SJSA1 (cell line): ENCODE measurements at places on chromosomes 1 and 21. TPM values are rescaled to one million over a fixed set of nuclear protein-coding genes. Genes with fewer than 3 reads are reported as not detected.

The CIART gene
- total RNA-seq = 5.9 and 6.1 TPM in 2 replicates

The PLA2G2A gene
- total RNA-seq = not detected in 2 replicates

The ARHGAP30 gene
- total RNA-seq = not detected in 2 replicates

The RCAN3 gene
- total RNA-seq = 13.4 and 17.7 TPM in 2 replicates

The CRNN gene
- total RNA-seq = 0.16 TPM in 1 of 2 replicates, not detected in the other

The SPATA46 gene
- total RNA-seq = not detected in 2 replicates

The HSD3B1 gene
- total RNA-seq = not detected in 2 replicates

The ZNF695 gene
- 3.0 and 10.4 TPM in 2 replicates for total RNA-seq

DNA sequence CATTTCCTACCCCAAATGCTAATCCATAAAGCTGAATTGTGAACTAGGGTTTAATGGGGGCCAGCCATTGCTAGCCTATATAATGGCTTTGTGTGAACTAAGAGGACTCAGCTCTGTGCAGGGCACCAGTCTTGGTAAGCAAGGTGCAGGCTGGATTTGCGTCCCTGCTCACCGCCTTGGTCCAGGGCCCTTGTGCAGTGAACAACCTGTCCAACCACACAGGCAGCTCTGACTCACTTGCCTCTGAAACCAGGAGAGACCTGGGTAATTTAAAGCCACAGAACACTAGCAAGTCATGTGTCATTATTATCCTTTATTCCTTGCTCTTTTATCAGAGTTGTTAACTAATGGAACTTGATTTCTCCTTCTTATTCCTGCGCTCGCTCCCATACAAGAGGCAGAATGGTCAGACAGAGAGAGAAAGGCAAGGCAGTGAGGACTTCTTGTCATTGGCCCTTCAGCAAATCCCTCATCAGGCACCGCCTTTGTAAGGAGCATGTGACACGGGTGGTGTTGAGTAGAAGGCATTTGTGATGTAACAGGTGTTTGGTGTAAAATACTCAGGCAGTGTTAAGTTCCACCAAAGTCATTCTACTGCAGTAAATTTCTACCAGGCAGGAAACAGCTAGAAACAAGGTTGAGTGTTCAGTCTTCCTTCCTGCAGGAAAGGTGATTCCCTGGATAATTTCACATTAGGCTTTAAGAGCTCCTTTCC is 67.3 kb upstream of the OLIG2 start:
- no peak for DNase-seq
- H3K27ac ChIP-seq = no peak overlapping the region
- no peak overlapping the region for H3K4me3 ChIP-seq

DNA sequence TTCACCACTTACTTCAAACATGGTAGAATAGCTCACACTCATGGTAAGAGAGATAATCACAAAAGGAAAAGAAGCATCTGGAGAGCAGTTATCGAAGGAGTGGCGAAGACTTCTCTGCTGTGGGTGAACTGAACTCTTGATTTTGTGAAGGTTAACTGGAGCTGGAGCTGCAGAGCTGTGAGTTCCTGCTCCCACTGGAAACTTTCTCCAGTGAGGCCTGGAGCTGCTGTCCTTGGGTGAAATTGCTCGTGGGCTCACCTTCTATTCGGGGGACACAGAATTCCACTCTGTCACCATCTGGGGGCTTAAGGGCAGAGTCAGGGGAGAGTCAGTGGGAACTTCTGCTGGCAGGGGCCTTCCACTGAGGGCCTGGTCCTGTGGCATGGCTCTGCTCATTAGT is 45.9 kb downstream of the MAB21L3 start:
- DNase-seq = no peak
- no peak overlapping the region for H3K4me3 ChIP-seq
- H3K4me1 ChIP-seq = peaks cover 3% of the 10 kb centered on the region
- H3K27me3 ChIP-seq = peaks cover 12% of the 10 kb centered on the region; the same call in 1 of the 2 replicates

DNA sequence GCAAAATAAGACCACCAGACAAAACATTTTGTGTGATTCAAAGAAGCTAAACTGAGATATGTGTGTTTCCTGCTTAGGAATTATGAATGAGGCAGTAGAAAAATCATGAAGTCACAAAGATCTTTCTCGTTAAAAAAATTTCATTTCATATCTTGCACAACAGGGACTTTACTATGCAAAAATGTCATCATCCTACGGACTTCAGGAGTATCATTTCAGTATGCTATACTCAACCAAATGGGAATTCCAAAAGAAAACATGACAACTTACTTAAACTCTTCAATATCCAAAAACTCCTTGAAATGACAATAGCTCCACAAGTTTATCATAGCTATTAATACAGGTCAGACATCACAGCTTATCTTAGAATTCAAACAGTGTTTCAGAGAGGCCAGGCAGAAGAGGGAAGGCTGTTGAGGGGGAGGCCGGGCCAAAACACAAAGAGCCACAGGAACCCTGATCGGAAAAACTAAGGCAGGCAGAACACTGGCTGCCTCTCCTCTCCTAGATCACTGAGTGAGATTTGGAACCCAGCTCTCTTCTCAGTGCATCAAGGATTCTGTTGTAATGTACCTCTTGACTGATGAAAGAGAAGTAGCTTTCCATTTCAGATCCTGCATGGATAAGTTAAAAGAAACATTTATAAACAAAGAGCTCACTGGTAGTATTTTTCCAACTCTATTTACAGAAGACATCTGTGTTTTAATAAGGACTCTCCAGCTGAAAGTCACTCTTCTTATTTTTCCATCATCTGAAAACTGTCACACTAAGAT is 66.9 kb downstream of the TESK2 start:
- no peaks in the 10 kb centered on the region for H3K4me1 ChIP-seq
- no peak for DNase-seq
- H3K36me3 ChIP-seq = no peaks in the 10 kb centered on the region
- H3K27me3 ChIP-seq = no peaks in the 10 kb centered on the region
- H3K4me3 ChIP-seq = no peak overlapping the region
- no peak overlapping the region for H3K27ac ChIP-seq

GRCh38 chr1:163467289-163467688 is 145.5 kb downstream of the NUF2 start:
- H3K27ac ChIP-seq = no peak overlapping the region
- no peak overlapping the region for H3K4me3 ChIP-seq
- H3K27me3 ChIP-seq = peaks cover 4% of the 10 kb centered on the region; the same call in 1 of the 2 replicates
- no peaks in the 10 kb centered on the region for H3K36me3 ChIP-seq
- no peak for DNase-seq

DNA sequence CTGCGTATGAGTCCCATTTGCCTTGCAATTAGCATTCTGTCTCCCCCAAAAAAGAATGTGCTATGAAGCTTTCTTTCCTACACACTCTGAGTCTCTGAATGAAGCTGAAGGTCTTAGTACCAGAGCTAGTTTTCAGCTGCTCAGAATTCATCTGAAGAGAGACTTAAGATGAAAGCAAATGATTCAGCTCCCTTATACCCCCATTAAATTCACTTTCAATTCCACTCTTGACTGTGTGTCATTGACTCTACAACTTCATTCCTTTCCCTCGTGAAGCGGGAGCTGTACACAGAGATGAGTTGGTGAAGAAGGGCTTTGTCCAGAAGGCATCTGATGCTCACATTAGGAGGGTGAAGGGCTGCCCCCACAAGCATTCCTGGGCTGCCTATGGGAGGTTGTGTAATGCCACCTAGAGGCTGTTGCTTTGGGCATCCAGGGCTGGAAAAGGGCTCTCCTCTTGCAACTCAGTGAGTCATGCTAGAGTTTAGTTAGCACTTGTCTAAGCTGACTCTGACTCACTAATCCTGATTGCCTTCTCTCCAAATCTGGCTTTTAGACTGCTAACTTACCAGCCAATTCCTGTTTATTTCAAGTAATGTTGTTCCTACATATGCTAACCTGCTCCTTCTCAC is 1.8 kb downstream of the SPRR1B start:
- no peaks in the 10 kb centered on the region for H3K4me1 ChIP-seq
- H3K27ac ChIP-seq = no peak overlapping the region
- H3K4me3 ChIP-seq = no peak overlapping the region
- H3K27me3 ChIP-seq = no peaks in the 10 kb centered on the region
- no peaks in the 10 kb centered on the region for H3K36me3 ChIP-seq
- peak; percentile 33 for DNase-seq

DNA sequence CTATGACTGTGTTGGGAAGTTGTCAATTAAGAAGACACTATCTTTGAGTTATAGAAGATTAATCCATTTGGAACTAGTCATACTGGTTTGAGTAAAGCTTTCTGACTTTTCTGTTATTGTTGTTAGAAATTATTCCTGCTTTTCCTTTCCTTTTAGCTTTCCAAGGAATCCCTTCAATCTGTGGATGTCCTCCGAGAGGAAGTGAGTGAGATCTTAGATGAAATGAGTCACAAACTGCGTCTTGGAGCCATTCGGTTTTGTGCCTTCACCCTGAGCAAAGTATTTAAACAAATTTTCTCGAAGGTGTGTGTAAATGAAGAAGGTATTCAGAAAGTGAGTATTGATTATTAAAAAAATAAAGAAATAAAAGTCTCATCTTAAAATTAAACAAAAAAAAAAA is 19.3 kb downstream of the GNPAT start:
- peaks cover 74% of the 10 kb centered on the region for H3K36me3 ChIP-seq
- H3K27me3 ChIP-seq = no peaks in the 10 kb centered on the region
- H3K4me1 ChIP-seq = no peaks in the 10 kb centered on the region

DNA sequence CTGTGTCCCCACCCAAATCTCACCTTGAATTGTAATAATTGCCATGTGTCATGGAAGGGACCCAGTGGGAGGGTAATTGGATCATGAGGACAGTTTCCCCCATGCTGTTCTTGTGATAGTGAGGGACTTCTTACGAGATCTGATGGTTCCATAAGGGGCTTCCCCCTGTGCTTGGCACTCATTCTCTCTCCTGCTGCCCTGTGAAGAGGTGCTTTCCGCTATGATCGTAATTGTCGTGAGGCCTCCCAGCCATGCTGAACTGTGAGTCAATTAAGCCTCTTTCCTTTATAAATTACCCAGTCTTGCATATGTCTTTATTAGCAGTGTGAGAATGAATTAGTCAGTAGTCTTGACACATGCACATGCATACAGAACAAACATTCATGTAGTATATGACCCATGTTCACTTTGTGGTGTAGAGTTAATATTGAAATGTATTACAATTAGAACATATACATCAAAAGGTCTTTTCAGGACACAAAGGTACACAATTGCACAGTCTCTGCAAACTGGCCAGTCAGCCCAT is 16.9 kb upstream of the IFI16 start:
- no peak for DNase-seq
- no peak overlapping the region for H3K27ac ChIP-seq
- H3K27me3 ChIP-seq = peaks cover 4% of the 10 kb centered on the region; the same call in 1 of the 2 replicates
- H3K36me3 ChIP-seq = no peaks in the 10 kb centered on the region

- H3K27me3 ChIP-seq = no peaks in the 10 kb centered on the region
- no peaks in the 10 kb centered on the region for H3K4me1 ChIP-seq
- DNase-seq = no peak
- no peaks in the 10 kb centered on the region for H3K36me3 ChIP-seq
- no peak overlapping the region for H3K27ac ChIP-seq
Observed at GRCh38 chr1:210777914-210778313, 356.0 kb downstream of the KCNH1 start.

- H3K27me3 ChIP-seq = no peaks in the 10 kb centered on the region
- H3K36me3 ChIP-seq = no peaks in the 10 kb centered on the region
- no peak for DNase-seq
- H3K4me3 ChIP-seq = no peak overlapping the region
Observed at GRCh38 chr1:190906206-190906725, 428.6 kb upstream of the BRINP3 start.

- no peak overlapping the region for H3K27ac ChIP-seq
- DNase-seq = no peak
- H3K4me1 ChIP-seq = no peaks in the 10 kb centered on the region
- no peaks in the 10 kb centered on the region for H3K36me3 ChIP-seq
Observed at GRCh38 chr1:7688659-7689058, 82.4 kb upstream of the VAMP3 start.

DNA sequence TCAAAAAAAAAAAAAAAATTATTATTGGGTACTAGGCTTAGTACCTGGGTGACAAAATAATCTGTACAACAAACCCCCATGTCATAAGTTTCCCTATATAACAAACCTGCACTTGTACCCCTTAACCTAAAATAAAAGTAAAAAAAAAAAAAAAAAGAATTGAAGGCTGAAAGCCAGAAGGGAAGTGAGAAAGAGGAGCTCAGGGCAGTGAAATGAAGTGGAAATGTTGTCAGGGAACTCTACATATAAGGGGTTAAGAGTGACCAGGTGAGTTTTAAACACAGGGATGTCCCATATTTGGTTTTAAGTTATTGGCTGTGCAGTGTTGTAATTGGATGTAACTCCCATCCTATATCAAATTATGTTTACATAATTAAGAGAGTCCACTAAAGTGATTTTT is 85.7 kb upstream of the ABCD3 start:
- H3K4me3 ChIP-seq = no peak overlapping the region
- no peaks in the 10 kb centered on the region for H3K27me3 ChIP-seq

GRCh38 chr1:24027838-24028468 is 47.8 kb upstream of the SRSF10 start:
- no peak overlapping the region for H3K4me3 ChIP-seq
- H3K36me3 ChIP-seq = no peaks in the 10 kb centered on the region
- no peaks in the 10 kb centered on the region for H3K27me3 ChIP-seq

- H3K27me3 ChIP-seq = no peaks in the 10 kb centered on the region
- no peaks in the 10 kb centered on the region for H3K36me3 ChIP-seq
- H3K27ac ChIP-seq = no peak overlapping the region
- peaks cover 20% of the 10 kb centered on the region for H3K4me1 ChIP-seq
- H3K4me3 ChIP-seq = no peak overlapping the region
Observed at GRCh38 chr21:25938658-25939395, 204.1 kb downstream of the GABPA start.

GRCh38 chr1:20325407-20325843 is 34.8 kb downstream of the VWA5B1 start:
- no peak for DNase-seq
- no peaks in the 10 kb centered on the region for H3K27me3 ChIP-seq
- H3K4me1 ChIP-seq = peaks cover 8% of the 10 kb centered on the region; the same call in 1 of the 2 replicates
- H3K4me3 ChIP-seq = no peak overlapping the region

GRCh38 chr1:18922319-18922726 is 20.0 kb upstream of the ALDH4A1 start:
- H3K36me3 ChIP-seq = peaks cover 39% of the 10 kb centered on the region
- peaks cover 43% of the 10 kb centered on the region for H3K4me1 ChIP-seq
- H3K4me3 ChIP-seq = no peak overlapping the region
- no peaks in the 10 kb centered on the region for H3K27me3 ChIP-seq
- peak; percentile 71 for DNase-seq

- H3K27me3 ChIP-seq = no peaks in the 10 kb centered on the region
- H3K4me3 ChIP-seq = no peak overlapping the region
- H3K4me1 ChIP-seq = peaks cover 22% of the 10 kb centered on the region
- H3K27ac ChIP-seq = no peak overlapping the region
Observed at GRCh38 chr21:35375115-35375514, 326.0 kb upstream of the RUNX1 start.

DNA sequence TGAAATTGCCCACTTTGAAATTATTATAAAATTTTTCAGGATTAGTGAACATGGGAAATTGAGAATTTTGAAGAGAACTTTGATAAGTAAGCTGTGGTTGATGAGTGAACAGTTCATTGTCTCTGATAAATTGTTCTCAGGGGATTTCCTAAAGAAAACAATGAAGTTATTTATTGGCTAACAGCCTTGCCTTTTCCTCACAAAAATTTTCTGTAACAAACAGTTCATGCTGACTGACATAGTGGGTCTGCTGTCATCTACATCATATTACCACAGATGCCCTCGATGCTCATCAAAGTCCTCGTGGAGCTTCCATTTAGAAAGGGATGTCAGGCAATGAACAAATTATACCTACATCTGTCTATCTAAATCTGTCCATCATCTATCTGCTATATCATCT is 113.4 kb downstream of the PTBP2 start:
- H3K4me1 ChIP-seq = no peaks in the 10 kb centered on the region
- H3K27ac ChIP-seq = no peak overlapping the region
- no peak for DNase-seq
- no peak overlapping the region for H3K4me3 ChIP-seq

GRCh38 chr1:235925016-235925415 is 58.3 kb upstream of the LYST start:
- no peak overlapping the region for H3K4me3 ChIP-seq
- peaks cover 38% of the 10 kb centered on the region for H3K4me1 ChIP-seq
